Head of caudate nucleus (tissue), 42 donors: ENCODE measurements at places on chromosomes 3 and 15.

DNA sequence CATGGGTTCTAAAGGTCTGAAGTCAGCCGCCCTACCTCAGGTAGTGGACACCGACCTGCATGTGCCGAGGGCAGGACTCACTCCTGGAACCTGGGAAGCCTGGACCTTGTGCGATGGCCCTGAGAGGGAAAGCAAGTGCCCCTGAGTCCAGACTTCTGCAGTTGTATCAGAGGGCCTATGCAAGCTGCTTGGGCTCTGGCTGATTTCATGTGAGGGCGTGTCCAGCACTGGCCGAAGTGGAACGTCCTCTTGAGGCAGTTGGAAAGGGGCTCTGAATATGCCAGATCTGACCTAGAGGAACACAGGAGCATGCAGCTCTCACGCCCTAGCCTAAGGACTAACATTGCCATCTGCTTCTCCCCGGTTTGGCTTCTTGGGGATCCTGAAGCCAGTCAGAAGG lies 2.5 kb upstream of the CAMP start:
- no peak for DNase-seq

GRCh38 chr3:175274474-175275218 lies 415.5 kb downstream of the NAALADL2 start:
- no peak for DNase-seq

- DNase-seq = no peak
Observed at GRCh38 chr15:36617529-36618196, 38.2 kb downstream of the CDIN1 start.

- DNase-seq = no peak
Observed at GRCh38 chr3:11547498-11547897, 96.2 kb downstream of the VGLL4 start.

DNA sequence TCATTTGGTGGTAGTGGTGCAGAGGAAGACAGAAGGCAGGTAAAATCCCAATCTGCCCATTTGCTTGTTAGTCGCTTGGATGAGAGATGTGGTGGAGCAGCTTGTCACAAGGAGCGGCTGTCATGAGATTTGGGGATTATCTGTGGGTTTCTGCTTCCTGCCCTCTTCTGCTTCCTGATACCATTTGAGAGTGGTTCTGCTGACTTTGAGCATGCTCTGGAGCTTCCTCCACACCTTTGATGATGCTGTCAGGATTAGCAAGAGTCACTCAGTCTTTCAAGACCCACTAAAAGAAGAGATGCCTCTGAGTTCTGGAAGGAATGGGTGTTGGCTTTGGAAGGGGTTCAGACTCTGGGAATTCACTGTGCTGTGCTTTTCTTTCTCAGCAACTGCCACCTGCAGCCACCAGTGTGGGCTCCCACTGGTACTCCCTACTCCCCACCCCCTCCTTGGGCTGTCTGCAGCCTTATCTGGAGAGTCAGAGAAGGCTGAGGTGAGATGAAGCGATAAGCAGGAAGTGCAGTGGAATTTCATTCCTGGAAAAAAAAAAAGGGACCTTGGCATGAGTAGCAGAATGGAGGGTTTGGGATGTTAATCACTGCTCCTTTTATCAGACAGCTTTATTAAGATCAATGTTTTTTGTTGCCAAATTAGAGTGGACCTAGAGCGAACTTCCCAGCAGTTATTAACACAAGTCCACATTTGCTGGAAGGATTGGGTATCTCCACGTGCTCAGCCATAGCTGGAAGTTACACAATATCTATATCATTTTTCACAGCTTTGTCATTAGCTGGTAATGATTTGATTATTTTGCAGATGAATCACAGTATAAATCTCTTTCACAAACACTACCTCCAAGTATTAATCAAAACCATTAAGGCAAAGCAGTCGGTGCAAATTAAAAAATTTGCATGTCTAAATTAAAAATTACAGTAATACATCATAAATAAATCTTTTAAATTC lies 233.0 kb upstream of the SATB1 start:
- DNase-seq = no peak

GRCh38 chr15:49154799-49155109 lies 645 bp downstream of the COPS2 start:
- DNase-seq = no peak

- no peak for DNase-seq
Observed at GRCh38 chr3:87856126-87856525, 202.7 kb downstream of the CGGBP1 start.
